ENCODE measurements at places on chromosomes 7 and 10.

GRCh38 chr7:73774923-73775322 is 4.9 kb upstream of the CLDN3 start:
- no peak for DNase-seq

- DNase-seq, result peak; percentile 64
Observed at GRCh38 chr7:34158368-34159153, 253.2 kb downstream of the BMPER start.

GRCh38 chr10:48197236-48197899 is 77.1 kb downstream of the FRMPD2 start:
- DNase-seq, result no peak

- DNase-seq, result no peak
Observed at GRCh38 chr7:39228946-39229345, 251.2 kb downstream of the POU6F2 start.

GRCh38 chr7:5450549-5451327 is 27.1 kb upstream of the TNRC18 start:
- peak; percentile 37 for DNase-seq

Measured in tibial artery (tissue), 4 donors.